ENCODE measurements at places on chromosomes 2 and 18. TPM values are rescaled to one million over a fixed set of nuclear protein-coding genes. Genes with fewer than 3 reads are reported as not detected.

Gene UCN
- 4.5 TPM for total RNA-seq

Gene LGALSL
- 15.0 TPM for total RNA-seq

Gene ANKRD30BL
- not detected for total RNA-seq

Gene ITGA4
- total RNA-seq, result 5.8 TPM

Gene SKOR2
- not detected for total RNA-seq

Gene RAB10
- 94.6 TPM for total RNA-seq

Gene CNGA3
- not detected for total RNA-seq

Gene CLEC4F
- total RNA-seq, result not detected

Gene TMEM37
- total RNA-seq, result 2.9 TPM

Gene DAPL1
- not detected for total RNA-seq

Gene BARD1
- total RNA-seq, result 2.9 TPM

Gene GALNT3
- total RNA-seq, result not detected

Gene DSG4
- not detected for total RNA-seq

Gene IL1R2
- 4.9 TPM for total RNA-seq

Gene ABHD1
- total RNA-seq, result not detected

Gene NOL4
- not detected for total RNA-seq

Gene MSH2
- 9.6 TPM for total RNA-seq

Gene ORC2
- 5.4 TPM for total RNA-seq

Gene RAB17
- total RNA-seq, result 0.81 TPM

Gene TBR1
- total RNA-seq, result not detected

Gene HOXD11
- total RNA-seq, result not detected

Gene CFAP65
- not detected for total RNA-seq

Gene IAH1
- total RNA-seq, result 52.5 TPM

Gene COPS8
- total RNA-seq, result 201 TPM

Gene ALPI
- not detected for total RNA-seq

Gene SCYGR7
- total RNA-seq, result not detected

Gene SCN1A
- not detected for total RNA-seq

Gene C1QL2
- total RNA-seq, result not detected

Gene IDH1
- 94.8 TPM for total RNA-seq

All from cardiac atrium fibroblast (primary cell).